8988T (cell line): ENCODE measurements at places on chromosomes 16 and 17.

GRCh38 chr17:5033352-5034015 lies 1.7 kb downstream of the SLC52A1 start:
- no peak for DNase-seq

DNA sequence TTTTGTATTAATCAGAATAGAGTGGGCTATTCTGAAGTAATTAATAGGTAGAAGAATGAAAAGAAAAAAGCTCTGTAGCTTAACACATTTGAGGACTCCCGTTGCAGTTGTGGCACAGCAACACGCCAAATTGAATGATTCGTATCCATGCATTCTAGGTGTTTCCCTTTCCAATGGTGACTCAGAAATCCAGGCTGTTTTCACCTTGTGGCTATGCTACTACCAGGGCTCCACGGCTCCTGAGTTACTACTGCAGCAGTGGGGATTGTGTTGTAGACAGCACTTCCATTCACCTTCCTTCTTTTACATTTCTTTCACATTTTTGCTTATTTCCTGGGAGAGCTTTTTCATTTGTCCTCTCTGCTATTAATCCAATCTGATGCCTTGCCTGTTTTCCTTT lies 1616.4 kb downstream of the CDH8 start:
- no peak for DNase-seq

DNA sequence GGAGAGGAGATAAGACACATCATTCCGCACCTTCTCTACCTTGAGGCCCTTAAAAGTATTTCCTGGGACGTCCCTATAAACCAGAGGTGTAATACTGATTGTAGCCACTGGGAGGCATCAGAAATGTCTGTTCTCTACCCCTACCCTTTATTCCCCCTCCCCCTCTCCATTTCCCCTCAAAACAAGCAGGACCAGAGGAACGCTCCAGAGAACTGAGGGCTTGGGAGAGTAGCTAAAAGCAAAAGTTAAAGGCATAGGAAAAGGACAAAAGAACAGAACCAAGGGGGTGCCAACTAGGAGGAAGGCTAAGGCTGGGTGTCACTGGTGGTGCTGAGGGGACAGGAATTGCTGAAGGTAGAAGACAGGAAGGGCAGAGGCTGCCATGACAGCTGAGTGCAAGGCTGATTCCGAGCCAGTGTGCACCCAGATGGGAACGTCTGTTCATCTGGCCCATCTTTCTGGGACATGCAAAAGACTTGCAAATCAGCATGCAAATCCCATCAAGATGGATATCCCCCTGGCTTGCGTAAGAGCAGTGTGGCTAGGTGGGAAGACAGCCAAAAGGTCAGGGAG lies 6.7 kb downstream of the CAMTA2 start:
- no peak for DNase-seq

- DNase-seq, result no peak
Measured at GRCh38 chr17:74262601-74263000, 11.4 kb upstream of the DNAI2 start.

- DNase-seq, result no peak
Measured at GRCh38 chr16:13397126-13397525, 495.7 kb downstream of the SHISA9 start.

DNA sequence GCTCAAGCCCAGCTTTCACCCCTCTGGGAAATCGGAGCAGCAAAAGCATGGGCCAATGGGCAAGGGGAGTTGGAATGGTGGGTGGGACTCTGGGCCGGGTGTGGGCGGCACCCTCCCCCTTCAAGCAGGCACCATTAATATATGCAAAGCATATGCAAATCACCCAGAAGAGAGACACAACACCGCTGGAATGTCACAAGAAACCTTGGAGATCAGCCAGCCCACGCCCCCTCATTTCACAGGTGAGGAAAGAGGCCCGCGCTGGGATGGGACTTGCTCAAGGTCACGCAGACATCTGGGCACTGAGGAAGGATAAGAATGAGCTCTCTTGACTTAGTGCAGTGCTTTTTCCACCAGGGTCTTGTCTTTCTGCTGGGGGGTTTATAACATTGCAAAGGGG lies 4.8 kb downstream of the SRCIN1 start:
- no peak for DNase-seq

GRCh38 chr17:82221341-82221902 lies 7.4 kb upstream of the SLC16A3 start:
- no peak for DNase-seq

- DNase-seq, result no peak
Measured at GRCh38 chr17:40061609-40062038, 1.1 kb upstream of the THRA start.

- no peak for DNase-seq
Measured at GRCh38 chr17:62662855-62663254, 35.4 kb downstream of the MRC2 start.

DNA sequence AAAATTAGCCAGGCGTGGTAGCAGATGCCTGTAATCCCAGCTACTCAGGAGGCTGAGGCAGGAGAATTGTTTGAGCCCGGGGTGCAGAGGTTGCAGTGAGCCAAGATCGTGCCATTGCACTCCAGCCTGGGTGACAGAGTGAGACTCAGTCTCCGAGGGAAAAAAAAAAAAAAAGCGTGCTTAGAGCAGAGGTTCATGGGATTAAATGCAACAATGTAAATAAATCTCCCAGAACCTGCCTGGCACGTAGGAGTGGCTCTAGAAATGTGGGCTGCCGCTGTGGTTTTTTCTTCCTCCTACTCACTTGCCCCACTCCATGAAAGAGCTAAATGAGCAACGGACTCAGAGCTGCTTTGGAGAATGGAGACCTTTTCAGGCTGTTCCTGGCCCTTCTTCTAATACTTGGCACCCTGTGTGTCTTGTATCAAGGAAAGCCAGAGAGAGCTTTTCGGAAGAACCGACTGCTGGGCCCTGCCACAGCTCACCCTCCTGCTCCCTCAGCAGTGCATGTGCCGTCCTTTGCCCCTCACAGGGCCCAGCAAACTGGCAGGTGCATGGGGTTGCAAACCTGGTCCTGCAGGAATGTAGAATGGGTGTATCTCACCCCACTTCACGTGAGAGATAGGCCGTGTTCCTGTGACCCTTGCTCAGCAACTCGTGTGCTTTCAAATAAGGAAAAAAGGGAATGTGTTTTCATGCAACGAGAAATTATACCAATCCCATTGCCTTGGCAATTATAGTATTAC lies 52.0 kb downstream of the LDHD start:
- DNase-seq, result no peak

GRCh38 chr16:85449885-85450245 lies 163.3 kb upstream of the GSE1 start:
- DNase-seq, result no peak

GRCh38 chr17:5672815-5673430 lies 88.6 kb upstream of the NLRP1 start:
- no peak for DNase-seq

DNA sequence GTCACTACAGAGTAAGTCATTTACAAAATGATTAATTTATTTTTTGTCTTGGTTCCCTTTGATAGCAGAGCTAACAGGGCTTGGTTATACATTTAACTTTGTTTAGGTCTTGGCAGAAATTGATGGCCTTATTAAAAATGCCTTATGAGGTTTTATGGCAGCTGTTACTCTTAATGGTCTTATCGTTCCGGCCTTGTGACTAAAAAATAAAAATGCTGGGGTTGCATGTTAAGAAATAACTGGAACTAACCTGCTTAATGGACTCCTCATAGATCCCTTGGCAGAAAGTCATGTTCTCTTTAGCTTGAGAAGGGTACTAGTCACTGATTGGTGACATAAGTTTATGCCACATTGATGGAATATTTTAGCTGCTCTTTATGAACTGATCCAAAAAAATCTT lies 18.3 kb downstream of the COX11 start:
- no peak for DNase-seq

DNA sequence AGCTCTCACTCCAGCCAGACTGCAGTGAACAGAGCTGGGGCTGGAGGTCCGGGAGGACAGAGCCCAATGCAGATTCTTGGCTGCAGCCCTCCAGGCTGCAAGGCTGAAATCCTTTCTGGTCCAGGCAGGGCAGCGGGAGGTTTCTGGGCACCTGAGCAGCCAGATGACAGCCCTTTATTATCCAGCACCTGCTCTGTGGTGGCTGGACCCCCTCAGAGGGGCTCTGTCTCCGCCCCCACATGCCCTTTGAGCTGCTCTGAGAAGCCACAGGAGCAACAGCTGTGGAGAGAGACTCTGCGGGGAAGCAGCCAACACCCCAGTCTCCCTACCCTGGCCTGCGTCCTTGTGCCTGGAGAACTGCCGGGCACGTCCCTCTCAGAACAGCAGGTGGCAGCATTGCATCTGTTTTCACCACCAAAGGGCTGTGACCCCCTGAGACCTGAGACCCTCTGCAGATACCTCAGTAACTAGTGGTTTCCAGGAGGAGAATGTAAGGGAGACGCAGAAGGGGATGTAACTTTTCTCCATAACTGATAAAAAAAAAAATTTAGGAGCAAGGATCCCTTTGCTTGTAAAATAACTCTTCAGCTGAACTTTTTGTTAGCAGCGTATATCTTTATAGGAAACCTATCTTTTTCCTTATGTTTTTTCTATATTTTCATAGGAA lies 3.7 kb upstream of the CNP start:
- peak; percentile 78 for DNase-seq

DNA sequence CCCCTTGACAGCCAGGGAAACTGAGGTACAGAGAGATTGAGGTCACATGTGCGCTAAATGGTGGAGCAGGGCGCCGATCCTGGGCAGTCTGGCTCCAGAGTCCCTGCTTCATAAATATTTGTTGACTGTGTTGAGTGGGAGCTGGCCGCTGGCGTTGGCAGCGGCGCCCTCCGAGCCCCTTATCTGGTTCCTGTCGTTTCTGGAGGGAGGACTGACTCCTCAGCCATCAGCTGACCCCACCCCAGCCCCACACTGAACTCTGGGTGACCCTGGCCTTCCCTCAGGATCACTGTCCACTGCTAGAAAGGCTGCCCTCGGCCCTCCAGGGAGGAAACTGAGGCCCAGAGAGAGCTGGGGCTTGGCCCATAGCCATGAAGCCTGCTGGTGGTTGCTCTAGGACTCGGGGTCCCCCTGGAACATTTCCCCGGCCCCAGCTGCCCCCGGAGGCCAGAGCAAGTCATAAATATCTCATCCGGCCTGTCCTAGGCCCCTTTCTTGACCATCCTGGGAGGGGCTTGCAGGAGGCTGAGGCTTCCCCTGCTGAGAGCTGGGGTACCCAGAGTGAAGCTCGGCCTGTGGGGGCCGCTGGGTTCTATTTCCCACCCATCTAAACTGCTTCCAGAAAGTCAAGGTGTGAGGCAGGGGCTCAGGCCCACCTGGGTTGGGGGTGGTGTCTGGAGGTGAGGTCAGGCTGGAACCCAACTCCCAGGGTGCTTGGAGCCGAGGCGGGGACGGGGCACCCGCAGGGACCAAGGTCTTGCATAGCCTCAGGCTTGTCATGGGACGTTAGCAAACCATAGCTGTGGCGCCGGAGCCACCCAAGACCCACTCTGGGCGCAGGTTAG lies 51.7 kb upstream of the GSE1 start:
- DNase-seq, result no peak

GRCh38 chr16:10667239-10667638 lies 27.5 kb downstream of the TEKT5 start:
- DNase-seq, result no peak

- DNase-seq, result no peak
Measured at GRCh38 chr16:74727903-74728302, 27.2 kb upstream of the MLKL start.

DNA sequence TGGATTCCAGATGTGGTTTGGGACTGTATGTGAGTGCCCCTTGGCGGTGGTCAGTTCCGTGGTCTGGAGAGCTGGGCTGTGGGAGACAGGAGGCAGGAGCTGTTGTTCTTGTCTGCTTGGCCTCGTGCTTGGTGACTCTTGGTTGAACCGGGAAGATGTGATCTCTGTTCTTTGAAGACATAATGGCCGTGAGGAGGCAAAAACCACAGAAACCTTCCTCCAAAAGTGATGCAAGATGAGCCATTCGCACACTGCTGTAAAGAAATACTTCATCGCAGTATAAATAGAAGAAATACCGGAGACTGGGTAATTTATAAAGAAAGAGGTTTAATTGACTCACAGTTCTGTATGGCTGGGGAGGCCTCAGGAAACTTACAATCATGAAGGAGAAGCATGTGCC lies 128.8 kb downstream of the RAP1GAP2 start:
- no peak for DNase-seq

DNA sequence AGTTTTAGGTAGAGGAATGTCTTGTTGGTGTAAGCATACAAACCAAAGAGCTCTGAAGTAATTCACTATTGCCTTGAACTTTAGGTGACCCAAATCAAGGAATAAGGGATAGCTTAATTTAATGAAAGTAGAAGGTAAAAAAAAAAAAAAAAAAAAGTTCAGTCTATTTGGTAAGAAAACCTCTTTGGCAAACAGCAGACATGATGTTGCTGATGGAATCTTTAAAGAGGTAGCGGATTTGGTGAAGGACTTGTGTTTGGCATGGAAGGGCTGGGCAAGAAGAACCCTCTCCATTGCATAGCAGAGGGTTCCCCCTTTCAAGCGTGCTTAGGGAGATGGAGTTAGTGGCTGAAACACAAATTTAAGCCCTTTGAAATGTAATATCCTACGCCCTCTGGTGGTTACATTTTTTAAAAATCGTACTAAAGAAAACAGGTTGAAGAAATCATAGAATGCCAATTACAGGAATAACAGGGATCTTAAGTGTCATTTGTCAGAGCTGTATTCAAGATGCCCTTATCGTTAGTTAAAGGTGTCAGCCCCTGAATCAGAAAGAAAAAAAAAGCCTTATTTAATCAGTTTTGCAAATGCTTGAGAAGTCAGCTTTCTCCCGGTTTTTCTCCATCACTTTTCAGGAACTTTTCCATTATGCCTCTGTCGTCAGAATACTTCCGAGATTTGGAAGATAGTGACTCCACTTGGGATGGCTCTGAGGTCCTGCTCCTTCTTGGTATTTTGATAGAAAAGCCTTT lies 383.1 kb downstream of the KCNJ2 start:
- DNase-seq, result peak; percentile 7

DNA sequence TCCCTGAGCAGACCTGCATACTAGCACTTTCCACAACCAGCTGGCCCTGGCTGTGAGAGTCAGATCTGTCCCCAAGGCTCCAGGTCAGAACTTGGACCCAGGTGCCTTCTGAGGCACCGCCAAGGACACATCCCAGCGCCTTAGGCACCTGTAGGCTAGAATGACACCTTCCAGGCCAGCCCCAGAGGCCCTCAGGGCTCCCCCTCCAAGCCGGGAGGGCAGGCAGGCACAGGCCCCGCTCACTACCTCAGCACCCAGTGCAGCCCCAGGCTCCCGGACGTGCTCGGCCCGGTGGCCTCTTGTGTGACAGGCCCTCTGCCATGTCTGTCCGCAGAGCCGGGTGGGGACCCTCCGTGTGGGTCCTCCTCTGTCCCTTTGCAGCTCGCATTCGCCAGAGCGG lies 56.3 kb upstream of the CMIP start:
- no peak for DNase-seq

GRCh38 chr17:59377410-59377809 lies 46.0 kb downstream of the YPEL2 start:
- DNase-seq, result no peak

DNA sequence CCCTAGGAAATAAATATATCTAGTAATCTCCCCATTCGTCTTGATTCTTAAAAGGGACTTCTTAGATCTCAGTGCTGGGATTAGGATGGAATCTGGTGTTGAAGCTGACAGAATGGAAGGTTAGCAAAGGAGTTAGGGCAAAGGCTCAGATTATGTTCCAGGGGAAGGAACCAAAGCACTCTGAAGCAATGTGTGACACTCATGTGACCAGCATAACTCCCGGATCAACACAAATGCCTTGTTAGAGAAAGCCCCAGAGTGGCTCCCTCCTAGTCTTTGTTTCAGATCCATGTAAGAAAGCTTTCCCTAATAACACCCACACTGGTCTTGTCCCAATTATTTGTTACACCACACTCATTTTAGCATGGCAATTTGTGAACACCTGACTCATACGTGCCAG lies 62.6 kb upstream of the ERN1 start:
- no peak for DNase-seq

- DNase-seq, result no peak
Measured at GRCh38 chr17:80879723-80880647, 111.7 kb upstream of the CHMP6 start.
